ENCODE measurements at places on chromosomes 1 and 21. TPM values are rescaled to one million over a fixed set of nuclear protein-coding genes. Genes with fewer than 3 reads are reported as not detected.

- DNase-seq: no peak
These were observed 5.5 kb downstream of the CLCA4 start for GRCh38 chr1:86552376-86552775.

DNA sequence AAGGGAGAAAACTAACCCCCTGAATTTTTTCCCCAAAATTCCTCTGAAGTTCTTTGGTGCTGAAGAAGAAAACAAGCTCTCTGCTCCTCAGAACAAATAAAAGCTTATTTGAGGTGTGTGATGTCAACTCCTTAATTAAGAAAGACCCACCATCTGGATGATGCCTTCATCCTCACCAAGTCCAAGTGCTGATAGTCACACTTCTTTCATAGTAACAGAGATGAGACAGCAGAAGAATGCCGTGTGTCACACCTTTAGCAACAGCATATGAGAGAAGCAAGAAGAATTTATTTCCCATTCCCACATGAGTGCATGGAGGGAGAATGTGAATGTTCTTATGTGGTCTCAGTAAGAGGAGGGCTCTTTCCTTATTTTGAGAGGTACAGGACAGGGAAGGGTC, 91.2 kb downstream of the TGFB2 start:
- no peak for DNase-seq

DNA sequence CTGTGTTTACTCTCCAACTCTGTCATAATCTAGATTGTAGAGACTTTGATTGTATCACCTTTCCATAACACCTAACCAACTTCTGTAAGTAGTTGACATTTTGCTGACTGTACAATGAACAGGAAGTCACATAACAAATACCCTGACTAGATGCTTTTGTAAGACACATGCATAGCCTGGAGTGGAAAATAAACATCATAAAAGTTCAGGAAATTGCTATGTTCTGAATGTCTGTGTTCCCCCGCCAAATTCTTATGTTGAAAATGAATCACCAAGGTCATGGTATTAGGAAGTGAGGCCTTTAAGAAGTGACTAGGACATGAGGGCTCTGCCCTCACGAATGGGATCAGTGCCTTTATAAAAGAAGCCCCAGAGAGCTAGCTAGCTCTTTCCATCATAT, 40.4 kb upstream of the ZSWIM5 start:
- DNase-seq: peak; percentile 5

DNA sequence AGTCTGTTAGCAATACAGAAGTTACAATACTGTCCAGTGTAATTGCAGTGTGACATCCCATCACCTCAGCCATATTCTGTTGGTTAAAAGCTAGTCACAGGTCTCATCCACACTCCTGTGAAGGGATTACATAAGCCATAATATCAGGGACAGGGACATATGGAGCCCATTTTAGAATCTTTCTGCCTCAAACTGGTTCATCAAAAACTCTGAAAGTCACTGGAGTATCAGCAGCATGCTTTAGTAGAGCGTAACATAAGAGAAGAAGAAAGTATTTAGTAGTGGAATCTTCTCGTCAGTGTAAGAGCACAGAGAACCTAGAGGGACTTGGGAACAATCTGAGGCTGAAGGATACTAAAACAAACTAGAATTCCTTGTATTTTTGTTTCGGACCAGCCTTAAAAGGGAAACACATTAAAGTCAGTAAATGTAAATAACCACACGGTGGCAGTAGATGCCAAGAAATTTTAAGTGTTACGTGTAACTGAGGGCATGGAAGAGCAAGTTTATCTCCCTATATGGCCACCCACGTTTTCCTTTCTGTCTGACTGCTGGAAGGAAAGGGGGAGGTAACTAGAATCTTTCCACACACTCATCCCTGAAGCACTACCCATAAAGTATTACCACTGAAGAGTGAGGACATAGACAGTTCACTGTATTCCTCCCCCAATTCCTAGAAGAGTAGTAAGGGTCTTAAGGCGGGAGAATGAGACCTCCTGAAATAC, 41.6 kb upstream of the AGL start:
- DNase-seq: peak; percentile 58

GRCh38 chr1:170306948-170307347, 161.2 kb downstream of the NTMT2 start:
- DNase-seq: no peak

DNA sequence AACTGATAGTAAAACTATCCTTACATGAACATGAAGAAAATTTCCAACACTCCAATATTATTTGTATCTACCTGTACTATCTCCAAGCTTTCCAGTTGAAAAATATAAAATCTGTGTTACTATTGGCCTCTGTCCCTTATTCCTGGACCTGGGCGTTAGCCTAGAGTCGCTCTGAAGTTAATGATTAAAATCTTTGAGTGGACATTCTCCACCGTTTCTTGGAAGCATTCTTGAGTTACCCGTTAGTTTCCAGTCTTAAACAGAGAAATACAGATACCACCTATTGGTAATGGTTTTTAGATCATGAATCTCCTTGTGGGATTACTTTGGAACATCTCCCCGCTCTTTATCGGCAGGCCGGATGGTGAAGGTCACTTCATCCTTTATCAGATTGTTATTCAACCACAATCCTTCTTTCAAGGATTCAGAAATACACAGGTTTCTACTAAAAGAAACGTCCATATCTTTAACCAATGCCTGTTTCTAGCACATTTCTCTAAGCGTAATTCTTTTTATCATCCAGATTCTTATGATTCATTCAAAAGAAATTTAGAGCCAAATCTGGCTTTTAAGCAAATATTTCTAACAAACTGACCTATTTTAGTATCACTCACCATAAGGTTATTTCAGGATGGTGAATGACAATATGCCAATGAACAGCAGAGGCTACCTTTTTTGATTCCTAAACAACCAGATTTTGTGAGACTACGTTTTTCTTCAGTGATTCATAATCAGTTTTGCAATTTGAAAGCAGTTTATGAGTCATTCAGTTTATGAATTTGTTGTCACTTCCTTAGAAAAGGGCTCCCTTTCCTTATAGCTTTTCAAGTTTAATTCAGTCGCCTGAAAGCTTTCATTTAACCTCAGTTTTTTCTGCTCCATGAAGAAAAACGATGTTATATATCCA, 70.2 kb upstream of the ERRFI1 start:
- no peak for DNase-seq

DNA sequence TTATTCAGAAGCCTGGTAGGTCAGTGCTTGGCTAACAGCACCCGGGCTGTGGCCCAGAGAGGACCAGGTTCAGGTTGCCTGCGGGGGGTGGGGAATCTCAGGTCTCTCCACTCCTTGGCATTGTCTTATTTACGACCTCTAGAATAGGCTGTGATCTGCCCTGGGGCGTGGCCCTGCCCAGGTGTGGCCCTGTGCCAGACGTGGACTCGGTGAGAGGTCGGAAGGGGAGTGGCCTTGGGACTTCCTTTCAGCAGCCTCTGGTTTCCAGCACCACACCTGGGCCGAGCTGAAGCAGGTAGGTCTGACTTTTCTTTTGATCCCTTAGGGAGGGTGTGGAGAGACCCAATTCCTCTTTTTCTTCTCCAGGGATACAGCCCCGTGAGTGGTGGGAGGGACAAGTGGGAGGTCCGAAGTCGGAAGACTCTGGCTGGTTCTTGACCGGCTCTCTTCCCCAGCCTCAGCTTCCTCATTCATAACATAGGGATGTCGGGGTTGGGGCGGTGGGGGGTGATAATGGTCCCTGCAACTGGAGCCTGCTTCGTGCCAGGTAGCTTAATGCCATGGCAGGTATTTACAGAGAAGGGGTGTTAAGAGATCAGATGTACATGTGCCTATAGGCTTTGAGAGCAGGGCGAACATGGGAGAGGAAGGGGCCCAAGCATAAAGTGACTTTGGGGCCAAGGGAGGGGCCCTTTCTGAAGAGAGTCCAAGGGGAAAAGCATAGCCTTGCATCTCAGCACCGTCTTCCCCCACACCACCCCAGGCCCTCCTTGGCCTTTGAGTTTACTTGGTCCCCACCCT, 16.5 kb downstream of the ACOT11 start:
- DNase-seq: peak; percentile 45

DNA sequence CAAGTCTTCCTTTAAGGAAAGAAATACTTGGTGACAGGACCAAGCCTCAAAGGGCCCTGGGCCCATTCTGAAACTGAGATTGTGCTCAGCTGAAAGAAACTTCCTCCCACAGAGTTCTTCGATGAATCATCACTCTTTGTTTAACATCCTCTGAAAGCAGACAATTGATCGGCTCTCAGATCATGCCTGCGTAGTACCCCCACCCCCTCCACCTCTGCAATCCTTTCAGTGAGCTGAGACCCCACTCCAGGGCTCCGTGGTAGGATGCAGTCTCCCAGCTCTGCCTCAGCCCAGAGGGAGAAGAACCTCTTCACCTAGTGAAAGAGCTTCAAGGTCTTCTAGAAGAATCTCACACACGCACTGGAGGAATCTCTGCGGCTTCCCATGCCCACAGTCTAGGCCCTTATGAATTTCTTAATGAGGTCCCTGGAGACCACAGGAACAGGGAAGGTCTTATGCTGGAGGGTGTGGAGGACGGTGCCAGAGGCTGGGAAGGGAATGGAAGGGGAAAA, 104.9 kb upstream of the SOD1 start:
- no peak for DNase-seq

- DNase-seq: peak; percentile 74
These were observed 213.7 kb downstream of the PBX1 start for GRCh38 chr1:164772635-164773034.

DNA sequence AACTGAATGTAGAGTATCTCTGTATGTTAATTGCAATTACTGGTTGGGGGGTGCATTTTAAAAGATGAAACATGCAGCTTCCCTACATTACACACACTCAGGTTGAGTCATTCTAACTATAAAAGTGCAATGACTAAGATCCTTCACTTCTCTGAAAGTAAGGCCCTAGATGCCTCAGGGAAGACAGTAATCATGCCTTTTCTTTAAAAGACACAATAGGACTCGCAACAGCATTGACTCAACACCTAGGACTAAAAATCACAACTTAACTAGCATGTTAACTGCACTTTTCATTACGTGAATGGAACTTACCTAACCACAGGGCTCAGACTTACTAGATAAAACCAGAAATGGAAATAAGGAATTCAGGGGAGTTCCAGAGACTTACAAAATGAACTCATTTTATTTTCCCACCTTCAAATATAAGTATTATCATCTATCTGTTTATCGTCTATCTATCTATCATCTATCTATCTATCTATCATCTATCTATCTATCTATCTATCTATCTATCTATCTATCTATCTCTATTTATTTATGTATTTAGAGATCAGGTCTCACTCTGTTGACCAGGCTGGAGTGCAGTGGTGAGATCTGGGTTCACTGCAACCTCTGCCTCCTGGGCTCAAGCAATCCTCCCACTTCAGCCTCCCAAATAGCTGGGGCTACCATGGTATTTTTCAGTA, 47.8 kb downstream of the CHML start:
- no peak for DNase-seq

DNA sequence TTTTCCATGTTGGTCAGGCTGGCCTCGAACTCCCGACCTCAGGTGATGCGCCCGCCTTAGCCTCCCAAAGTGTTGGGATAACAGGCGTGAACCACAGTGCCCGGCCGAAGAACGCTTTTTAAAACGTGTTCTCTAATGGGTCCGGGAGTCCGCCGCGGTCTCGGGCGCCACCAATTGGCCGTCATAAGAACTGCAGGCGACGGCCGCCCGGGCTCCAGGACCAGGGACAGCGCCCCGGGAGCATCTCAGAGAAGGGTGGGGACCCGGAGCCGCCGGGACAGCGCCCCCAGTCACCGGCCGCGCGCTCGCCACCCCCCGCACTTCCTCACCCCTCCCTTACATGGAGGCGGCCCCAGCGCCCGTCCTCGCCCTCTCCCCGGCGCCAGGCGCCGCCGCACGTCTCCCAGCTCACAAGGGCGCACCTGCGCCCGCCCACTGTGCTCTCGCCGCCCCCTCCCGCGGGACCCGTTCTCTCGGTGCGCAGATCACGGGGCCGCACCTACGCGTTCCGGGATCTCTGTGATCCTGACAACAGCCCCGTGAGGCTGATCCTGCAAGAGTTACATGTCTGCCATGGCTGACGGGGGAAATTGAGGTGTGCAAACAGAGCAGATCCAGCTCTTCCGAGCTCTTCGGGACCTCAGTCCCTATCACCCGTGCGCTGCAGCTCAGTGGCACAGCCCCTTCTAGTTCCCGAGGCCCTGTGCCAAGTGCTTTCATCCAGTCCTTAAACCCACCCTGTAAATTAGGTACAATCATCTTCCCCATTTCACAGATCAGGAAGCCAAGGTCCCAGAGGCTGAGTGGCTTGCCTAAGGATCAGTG, 9.8 kb downstream of the RAP1GAP start:
- peak; percentile 75 for DNase-seq

- DNase-seq: no peak
These were observed at the start of gene ARHGEF10L for GRCh38 chr1:17539477-17540254. Gene ARHGEF10L, plus strand, starts transcription at chr1:17539698. Its CDS starts 40,898 bp downstream, at chr1:17580596.

- DNase-seq: no peak
These were observed 45.4 kb upstream of the LRP8 start for GRCh38 chr1:53373246-53373645.

DNA sequence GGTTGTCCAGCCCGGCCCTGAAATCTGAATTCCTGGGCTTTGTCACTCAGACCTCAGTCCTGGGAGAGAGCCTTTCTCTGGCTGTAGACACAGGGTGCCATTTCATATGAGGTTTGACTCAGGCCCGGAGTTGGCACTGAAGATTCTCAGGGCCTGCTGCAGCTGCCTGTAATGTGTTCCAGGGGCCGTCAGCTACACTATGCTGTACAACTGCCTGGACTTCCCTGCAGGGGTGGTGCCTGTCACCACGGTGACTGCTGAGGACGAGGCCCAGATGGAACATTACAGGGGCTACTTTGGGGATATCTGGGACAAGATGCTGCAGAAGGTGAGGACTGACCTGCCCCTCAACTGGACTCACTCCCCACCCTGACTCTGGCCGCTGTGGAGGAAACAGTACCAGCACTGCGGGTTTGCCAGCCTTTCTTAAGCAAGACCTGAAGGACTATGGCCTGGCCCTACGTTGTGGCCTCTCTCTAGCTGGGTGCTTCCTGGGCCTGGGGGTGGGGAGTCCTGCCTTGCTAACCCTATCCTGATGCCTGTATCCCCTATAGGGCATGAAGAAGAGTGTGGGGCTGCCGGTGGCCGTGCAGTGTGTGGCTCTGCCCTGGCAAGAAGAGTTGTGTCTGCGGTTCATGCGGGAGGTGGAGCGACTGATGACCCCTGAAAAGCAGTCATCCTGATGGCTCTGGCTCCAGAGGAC, 18.9 kb downstream of the FAAH start:
- DNase-seq: no peak

DNA sequence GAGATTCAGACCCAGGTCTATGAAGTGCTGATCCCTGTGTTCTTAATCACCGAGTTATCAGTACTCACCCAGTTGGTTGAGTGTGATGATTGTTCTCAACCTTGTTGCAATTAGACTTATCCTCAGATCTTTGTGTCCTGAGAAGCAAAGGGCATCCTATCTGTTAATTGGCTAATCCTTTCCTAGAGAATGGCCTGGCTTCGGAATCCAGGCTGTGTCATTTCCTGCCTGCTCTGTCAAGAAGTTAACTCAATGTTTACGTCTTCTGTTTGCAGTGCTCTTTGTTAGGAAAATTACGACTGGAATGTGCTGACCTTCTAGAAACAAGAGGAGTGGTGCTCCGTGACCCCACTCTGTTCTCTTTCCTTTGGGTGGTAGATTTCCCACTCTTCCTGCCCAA, 14.7 kb downstream of the GAS5 start:
- no peak for DNase-seq

The MPL gene
- not detected for total RNA-seq

The LTN1 gene
- 29.5 TPM for total RNA-seq

The PCP4L1 gene
- 10.1 TPM for total RNA-seq

The LIN28A gene
- not detected for total RNA-seq

Measured in prostate gland (tissue), 2 donors.